Immature natural killer cell (primary cell): ENCODE measurements at places on chromosomes 1 and 21.

GRCh38 chr1:27306892-27307761 is 14.8 kb upstream of the TMEM222 start:
- H3K27me3 ChIP-seq, result peaks cover 2% of the 10 kb centered on the region
- H3K4me1 ChIP-seq, result no peaks in the 10 kb centered on the region
- H3K27ac ChIP-seq, result no peak overlapping the region
- H3K36me3 ChIP-seq, result peaks cover 1% of the 10 kb centered on the region
- H3K4me3 ChIP-seq, result no peak overlapping the region
- no peak for DNase-seq

DNA sequence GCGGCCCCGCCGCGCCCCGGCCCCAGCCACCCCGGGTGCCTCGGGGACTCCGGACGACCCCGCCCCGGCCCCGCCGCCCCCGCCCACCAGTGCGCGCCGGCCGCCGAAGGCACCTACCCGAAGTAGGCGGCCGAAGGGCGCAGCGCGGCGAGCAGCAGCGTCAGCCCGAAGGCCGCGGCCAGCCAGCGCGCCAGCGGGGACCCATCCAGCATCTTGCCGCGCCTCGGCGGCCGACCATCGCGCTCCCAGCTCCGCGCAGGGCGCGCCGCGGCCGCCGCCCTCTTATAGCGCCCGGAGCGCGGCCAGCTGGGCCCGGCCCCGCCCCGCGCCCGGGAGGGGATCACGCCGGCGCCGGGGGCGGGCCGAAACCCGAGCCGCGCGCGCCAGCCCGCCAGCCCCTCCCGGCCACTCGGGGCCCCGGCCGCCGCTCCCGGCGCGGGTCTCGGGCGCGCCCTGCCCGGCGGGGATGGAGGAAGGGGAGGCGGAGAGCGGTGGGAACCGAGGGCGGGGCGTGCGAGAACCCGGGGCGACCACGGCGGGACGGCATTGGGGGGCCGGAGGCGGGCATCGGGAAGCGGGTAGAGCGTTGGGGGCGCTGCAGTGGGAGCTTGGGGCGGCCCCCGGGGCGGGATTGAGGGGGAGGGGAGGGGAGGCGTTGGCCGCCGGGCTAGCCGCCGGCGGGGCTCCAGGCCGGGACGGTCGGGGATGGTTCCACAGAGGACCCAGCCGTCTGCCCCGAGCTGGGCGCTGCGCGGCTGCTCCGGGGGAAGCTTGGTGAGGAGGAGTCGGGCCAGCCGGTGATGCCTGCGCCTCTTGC is at the start of gene WNT9A:
Gene WNT9A, minus strand, starts transcription at position 257 of the 817 bp plus-strand sequence. Its CDS starts 45 bp downstream, at position 212.
- peak within 1 kb of the TSS; percentile 53 for H3K4me3 ChIP-seq
- DNase-seq, result no peak
- no peak within 1 kb of the TSS for H3K27ac ChIP-seq
- H3K27me3 ChIP-seq, result peaks cover 7% of the 10 kb centered on the region
- peaks cover 11% of the 10 kb centered on the region for H3K4me1 ChIP-seq

GRCh38 chr1:108585313-108585712 is 25.4 kb downstream of the EEIG2 start:
- H3K27ac ChIP-seq, result peak overlapping the region; percentile 24
- no peaks in the 10 kb centered on the region for H3K36me3 ChIP-seq
- DNase-seq, result no peak
- peaks cover 85% of the 10 kb centered on the region for H3K4me1 ChIP-seq

- no peak overlapping the region for H3K4me3 ChIP-seq
- no peak overlapping the region for H3K27ac ChIP-seq
- peaks cover 16% of the 10 kb centered on the region for H3K4me1 ChIP-seq
- H3K27me3 ChIP-seq, result peaks cover 11% of the 10 kb centered on the region
- no peak for DNase-seq
- H3K36me3 ChIP-seq, result no peaks in the 10 kb centered on the region
These were observed 93.8 kb downstream of the DMRTA2 start for GRCh38 chr1:50329332-50329932.

- no peak overlapping the region for H3K4me3 ChIP-seq
- DNase-seq, result no peak
- H3K36me3 ChIP-seq, result no peaks in the 10 kb centered on the region
These were observed 61.1 kb upstream of the RCOR3 start for GRCh38 chr1:211198111-211198510.

DNA sequence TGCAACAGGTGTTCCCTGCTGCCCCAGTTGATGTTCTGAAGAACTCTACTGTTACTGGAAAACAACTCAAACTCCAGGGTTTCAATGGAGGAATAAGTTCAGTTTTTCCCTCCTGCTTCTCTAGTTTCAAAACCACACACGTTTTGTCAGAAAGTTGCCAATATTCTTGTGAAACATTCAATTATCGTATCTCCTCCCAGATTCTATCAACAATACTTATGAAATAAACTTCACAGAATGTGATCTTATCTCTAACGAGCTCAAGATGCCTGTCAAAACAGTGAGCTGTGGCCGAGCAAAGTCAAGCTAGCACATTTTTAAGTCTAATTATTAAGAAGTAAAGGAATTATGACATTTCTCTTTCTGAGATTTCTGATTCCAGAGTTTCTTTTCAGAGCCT is 4.7 kb downstream of the OR2B11 start:
- no peak for DNase-seq
- no peak overlapping the region for H3K4me3 ChIP-seq
- H3K4me1 ChIP-seq, result no peaks in the 10 kb centered on the region

GRCh38 chr1:216960716-216961115 is 237.5 kb upstream of the ESRRG start:
- DNase-seq, result no peak
- H3K27me3 ChIP-seq, result peaks cover 2% of the 10 kb centered on the region
- H3K4me1 ChIP-seq, result no peaks in the 10 kb centered on the region

DNA sequence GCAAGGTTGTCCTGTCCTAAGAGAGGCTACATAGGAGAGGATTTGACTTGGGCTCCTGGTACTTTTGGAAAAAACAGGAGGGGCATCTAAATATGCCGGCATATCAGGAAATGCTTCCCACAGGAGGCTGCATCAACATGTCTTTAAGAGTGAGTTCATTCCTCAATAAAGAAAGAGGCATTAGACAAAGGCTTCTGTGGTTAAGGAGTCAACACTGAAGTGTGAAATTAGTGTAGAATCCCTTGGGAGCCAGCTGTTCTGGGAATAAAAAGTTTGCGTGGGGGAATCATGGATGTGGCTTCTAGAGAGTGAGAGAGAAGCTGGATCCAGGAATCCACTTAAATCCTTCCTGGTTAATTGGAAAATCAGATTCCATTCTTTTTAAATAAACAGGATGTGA is 69.5 kb downstream of the DNM3 start:
- H3K36me3 ChIP-seq, result no peaks in the 10 kb centered on the region
- no peak overlapping the region for H3K4me3 ChIP-seq
- H3K27me3 ChIP-seq, result no peaks in the 10 kb centered on the region
- no peak overlapping the region for H3K27ac ChIP-seq
- peaks cover 2% of the 10 kb centered on the region for H3K4me1 ChIP-seq

GRCh38 chr1:168550971-168551370 is 7.2 kb upstream of the XCL2 start:
- peaks cover 4% of the 10 kb centered on the region for H3K27me3 ChIP-seq
- no peak overlapping the region for H3K4me3 ChIP-seq
- no peak for DNase-seq

DNA sequence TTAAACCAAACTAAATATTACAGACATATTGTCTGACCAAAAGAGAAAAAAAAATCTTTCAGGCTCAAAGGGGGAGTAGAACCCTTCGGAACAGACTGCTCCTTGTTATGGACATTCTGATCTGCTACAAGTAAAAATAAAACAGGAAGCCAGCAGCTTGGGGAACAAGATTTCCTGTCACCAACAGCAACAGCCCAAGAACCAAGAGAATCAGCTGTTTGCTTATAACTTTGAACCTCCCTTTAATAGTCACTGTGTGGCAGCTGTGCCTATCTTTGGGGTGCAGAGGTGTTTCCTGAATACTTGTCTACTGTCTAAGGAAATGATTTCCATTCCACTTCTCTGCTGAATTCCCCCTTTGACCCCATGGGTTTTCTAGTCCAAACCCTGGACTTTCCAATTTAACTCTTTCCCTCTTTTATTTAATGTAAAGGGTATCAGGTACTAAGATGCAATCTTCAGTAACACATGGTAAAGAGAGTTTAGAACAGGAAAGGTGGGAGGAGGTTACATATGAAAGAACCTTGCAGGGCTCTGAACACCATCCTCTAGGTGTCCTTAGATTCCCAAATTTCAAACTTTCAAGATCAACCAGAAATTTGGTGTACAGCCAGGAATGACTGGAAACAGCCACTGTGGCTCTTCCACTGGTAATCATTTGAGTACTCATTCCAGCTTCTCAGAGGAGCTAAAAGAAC is 38.6 kb downstream of the GPR3 start:
- H3K4me1 ChIP-seq, result peaks cover 83% of the 10 kb centered on the region
- H3K27ac ChIP-seq, result peak overlapping the region; percentile 86
- DNase-seq, result peak; percentile 19
- H3K27me3 ChIP-seq, result no peaks in the 10 kb centered on the region
- H3K36me3 ChIP-seq, result peaks cover 3% of the 10 kb centered on the region

- peaks cover 5% of the 10 kb centered on the region for H3K27me3 ChIP-seq
- no peaks in the 10 kb centered on the region for H3K36me3 ChIP-seq
- no peaks in the 10 kb centered on the region for H3K4me1 ChIP-seq
- no peak overlapping the region for H3K4me3 ChIP-seq
- H3K27ac ChIP-seq, result no peak overlapping the region
These were observed 240.2 kb downstream of the AJAP1 start for GRCh38 chr1:4894566-4894965.

GRCh38 chr1:63929106-63929478 is 155.3 kb downstream of the ROR1 start:
- no peak overlapping the region for H3K4me3 ChIP-seq
- no peaks in the 10 kb centered on the region for H3K4me1 ChIP-seq
- DNase-seq, result no peak
- no peaks in the 10 kb centered on the region for H3K36me3 ChIP-seq

GRCh38 chr1:68363339-68363738 is 86.4 kb downstream of the RPE65 start:
- H3K36me3 ChIP-seq, result no peaks in the 10 kb centered on the region
- DNase-seq, result no peak
- no peaks in the 10 kb centered on the region for H3K4me1 ChIP-seq
- no peak overlapping the region for H3K4me3 ChIP-seq
- no peak overlapping the region for H3K27ac ChIP-seq

DNA sequence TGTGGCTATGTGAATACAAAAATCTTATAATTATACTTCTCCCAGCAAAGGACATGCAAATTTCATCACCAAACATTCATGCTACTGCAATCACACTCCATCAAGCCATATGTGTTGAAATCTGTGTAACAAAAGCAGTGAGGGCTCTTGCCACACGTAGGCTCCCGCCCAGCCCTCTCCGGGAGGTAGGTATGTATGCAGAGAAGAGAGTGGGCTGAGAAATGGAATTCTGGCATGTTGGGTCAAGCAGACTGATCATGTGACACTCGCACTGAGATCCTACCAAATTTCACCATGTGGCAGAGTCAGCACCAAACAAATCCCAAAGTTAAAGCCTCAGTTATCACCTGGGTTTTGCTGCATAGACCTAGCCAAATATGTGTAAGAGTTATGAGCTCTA is 49.7 kb downstream of the APP start:
- no peak for DNase-seq
- no peaks in the 10 kb centered on the region for H3K4me1 ChIP-seq
- H3K27ac ChIP-seq, result no peak overlapping the region
- H3K4me3 ChIP-seq, result no peak overlapping the region
- H3K36me3 ChIP-seq, result no peaks in the 10 kb centered on the region

- H3K36me3 ChIP-seq, result no peaks in the 10 kb centered on the region
- DNase-seq, result no peak
- H3K4me3 ChIP-seq, result no peak overlapping the region
- H3K27me3 ChIP-seq, result peaks cover 2% of the 10 kb centered on the region
- no peak overlapping the region for H3K27ac ChIP-seq
These were observed 67.6 kb upstream of the LRRC8B start for GRCh38 chr1:89457046-89457445.

GRCh38 chr1:198846556-198846955 is 207.7 kb downstream of the PTPRC start:
- H3K4me3 ChIP-seq, result no peak overlapping the region
- no peaks in the 10 kb centered on the region for H3K4me1 ChIP-seq
- peaks cover 15% of the 10 kb centered on the region for H3K36me3 ChIP-seq
- no peak for DNase-seq
- no peaks in the 10 kb centered on the region for H3K27me3 ChIP-seq

GRCh38 chr1:20199840-20200239 is 13.5 kb upstream of the PLA2G2C start:
- H3K27ac ChIP-seq, result no peak overlapping the region
- H3K36me3 ChIP-seq, result no peaks in the 10 kb centered on the region
- no peak for DNase-seq
- peaks cover 21% of the 10 kb centered on the region for H3K27me3 ChIP-seq
- H3K4me3 ChIP-seq, result no peak overlapping the region

- peaks cover 4% of the 10 kb centered on the region for H3K27me3 ChIP-seq
- H3K4me3 ChIP-seq, result no peak overlapping the region
- no peak for DNase-seq
These were observed 44.6 kb upstream of the BCL9 start for GRCh38 chr1:147496571-147497210.

- no peak overlapping the region for H3K4me3 ChIP-seq
- no peak overlapping the region for H3K27ac ChIP-seq
- no peaks in the 10 kb centered on the region for H3K27me3 ChIP-seq
- no peak for DNase-seq
These were observed 249.8 kb downstream of the USH2A start for GRCh38 chr1:216173376-216173995.

GRCh38 chr1:9111957-9112356 is 16.9 kb downstream of the GPR157 start:
- no peak overlapping the region for H3K27ac ChIP-seq
- DNase-seq, result no peak
- H3K4me3 ChIP-seq, result no peak overlapping the region
- H3K4me1 ChIP-seq, result no peaks in the 10 kb centered on the region
- H3K27me3 ChIP-seq, result no peaks in the 10 kb centered on the region

GRCh38 chr1:111593403-111594305 is 25.9 kb upstream of the RAP1A start:
- peak overlapping the region; percentile 81 for H3K4me3 ChIP-seq
- H3K27ac ChIP-seq, result peak overlapping the region; percentile 94
- DNase-seq, result no peak
- peaks cover 3% of the 10 kb centered on the region for H3K36me3 ChIP-seq
- peaks cover 5% of the 10 kb centered on the region for H3K27me3 ChIP-seq

- peak; percentile 22 for DNase-seq
- H3K27me3 ChIP-seq, result peaks cover 6% of the 10 kb centered on the region
- no peak overlapping the region for H3K4me3 ChIP-seq
- H3K27ac ChIP-seq, result no peak overlapping the region
These were observed 2.9 kb downstream of the MXRA8 start for GRCh38 chr1:1355416-1355815.
